ENCODE measurements at places on chromosomes 6 and 20.
A peak's percentile ranks its signal among the peaks of the same experiment; 100 is the strongest.

DNA sequence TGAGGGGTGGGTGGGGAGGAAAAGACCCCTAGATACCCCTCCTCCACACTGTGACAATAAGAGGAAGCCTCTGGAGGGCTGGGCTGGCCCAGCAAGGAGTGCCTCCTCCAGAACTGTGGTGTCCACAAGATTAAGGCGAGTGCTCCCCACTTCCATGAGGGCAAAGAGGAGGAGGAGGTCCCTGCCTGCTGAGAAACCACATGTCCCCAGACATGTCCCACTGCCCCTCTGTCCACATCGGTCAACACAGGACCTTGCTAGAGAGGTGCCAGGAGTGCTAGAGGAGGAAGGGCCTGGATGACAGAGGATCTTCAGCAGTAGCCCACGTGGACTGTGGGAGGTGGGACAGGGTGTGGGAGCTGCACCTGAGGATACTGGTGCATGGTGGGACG lies 3.1 kb downstream of the RAET1G start:
- no peak for DNase-seq

DNA sequence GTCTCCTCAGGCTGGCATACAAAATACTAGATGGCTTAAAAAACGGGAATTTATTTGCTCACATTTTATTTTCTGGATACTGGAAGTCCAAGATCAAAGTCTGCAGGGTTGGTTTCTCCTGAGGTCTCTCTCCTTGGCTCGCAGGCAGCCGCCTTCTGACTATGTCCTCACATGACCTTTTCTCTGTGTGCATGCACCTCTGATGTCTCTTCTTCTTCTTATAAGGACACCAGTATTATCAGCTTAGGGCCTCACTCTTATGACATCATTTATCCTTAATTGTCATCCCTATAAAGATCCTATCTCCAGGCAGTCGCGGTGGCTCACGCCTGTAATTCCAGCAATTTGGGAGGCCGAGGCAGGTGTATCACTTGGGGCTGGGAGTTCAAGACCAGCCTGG lies 9.3 kb upstream of the TRIM27 start:
- DNase-seq, result no peak

DNA sequence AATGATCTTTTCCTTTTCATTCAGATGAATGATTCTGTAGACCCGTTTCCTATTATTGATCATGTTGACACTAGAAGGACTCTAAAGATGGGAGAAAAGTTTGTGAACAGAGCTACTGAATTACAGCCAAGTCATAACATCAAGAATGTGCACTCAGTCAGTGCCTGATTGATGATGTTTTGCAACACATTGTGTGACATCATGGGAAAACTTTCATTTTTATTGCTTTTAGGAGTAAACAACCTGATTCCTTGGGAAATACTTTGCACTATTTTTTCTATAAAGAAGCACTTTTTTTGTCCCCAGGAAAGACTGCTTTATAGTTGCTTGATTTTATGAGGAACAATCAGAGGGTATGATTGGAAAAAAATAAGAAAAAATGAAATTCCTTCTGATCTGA lies 383.8 kb upstream of the JAG1 start:
- DNase-seq, result no peak

DNA sequence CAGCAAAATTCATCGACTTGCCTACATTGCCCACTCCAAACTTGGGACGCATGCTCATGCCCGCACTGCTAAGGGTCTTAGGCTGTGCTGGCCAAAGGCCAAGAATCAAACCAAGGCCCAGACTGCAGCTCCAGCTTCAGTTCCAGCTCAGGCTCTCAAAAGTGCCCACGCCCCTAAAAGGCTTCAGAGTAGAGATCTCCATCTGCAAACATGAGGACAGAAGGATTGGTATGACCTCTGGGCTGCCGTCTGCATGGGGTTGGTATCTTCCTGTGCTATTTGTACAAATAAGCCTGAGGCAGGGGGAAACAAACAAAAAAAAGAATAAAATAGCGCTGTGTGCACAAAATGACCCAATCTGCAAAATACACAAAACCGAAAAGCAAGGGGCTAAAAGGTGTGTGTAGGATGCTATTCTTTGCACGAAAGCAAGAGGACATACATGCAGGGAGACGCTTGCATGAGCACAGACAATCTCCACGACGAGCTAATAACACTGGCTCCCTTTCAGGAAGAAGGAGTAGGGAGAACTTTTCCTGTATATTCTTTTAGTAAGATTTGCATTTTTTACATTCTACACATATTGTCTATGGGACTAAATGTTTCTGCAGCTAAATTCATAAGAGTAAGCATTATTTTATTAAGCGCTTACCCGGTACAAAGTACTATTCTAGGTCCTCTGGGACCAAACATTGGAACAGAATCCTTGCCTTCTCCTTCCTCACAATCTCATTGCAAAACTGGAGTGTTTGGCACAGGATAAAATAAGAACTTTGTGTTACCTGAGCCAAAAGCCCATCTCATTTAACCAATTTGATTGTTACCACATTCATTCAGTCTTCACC lies 33.1 kb downstream of the ATP9A start:
- DNase-seq, result no peak

- no peak for DNase-seq
Observed at GRCh38 chr20:5309971-5310370, 6.8 kb downstream of the PROKR2 start.

DNA sequence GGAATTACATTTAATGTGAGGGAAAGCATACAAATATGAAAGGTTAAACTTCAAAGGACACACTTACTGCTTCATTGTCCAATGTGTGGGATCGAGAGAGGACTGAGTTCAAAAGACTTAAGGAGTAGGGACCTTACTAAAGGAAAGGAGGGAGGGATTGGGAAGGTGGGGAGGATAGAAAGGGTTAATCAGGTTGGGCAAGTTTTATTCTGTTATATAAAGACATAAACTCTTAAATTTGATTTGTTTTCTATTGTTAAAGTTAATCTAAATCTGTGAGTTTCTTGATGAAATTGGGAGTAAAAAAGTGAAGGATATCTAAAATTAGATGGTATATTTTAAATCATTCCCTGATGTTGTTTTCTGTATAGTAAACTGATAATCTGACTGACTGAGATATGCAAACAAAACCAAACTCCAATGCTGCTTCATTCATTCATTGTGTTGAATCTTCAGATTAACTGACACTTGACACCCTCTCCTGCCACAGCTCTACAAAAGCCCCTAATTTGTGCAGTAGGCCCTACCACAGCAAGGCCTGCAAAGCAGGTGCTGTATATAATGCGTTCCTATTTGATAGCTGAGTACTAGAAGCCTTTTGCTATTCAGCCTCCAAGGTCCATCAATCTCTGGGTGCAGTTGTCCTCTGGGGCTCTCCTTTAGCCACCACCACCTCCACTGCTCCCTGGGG lies 1.3 kb upstream of the UBE2J1 start:
- DNase-seq, result no peak

GRCh38 chr6:120826253-120826652 lies 508.0 kb downstream of the TBC1D32 start:
- peak; percentile 13 for DNase-seq

- DNase-seq, result no peak
Observed at GRCh38 chr6:44037847-44038542, 89.3 kb downstream of the MRPL14 start.

DNA sequence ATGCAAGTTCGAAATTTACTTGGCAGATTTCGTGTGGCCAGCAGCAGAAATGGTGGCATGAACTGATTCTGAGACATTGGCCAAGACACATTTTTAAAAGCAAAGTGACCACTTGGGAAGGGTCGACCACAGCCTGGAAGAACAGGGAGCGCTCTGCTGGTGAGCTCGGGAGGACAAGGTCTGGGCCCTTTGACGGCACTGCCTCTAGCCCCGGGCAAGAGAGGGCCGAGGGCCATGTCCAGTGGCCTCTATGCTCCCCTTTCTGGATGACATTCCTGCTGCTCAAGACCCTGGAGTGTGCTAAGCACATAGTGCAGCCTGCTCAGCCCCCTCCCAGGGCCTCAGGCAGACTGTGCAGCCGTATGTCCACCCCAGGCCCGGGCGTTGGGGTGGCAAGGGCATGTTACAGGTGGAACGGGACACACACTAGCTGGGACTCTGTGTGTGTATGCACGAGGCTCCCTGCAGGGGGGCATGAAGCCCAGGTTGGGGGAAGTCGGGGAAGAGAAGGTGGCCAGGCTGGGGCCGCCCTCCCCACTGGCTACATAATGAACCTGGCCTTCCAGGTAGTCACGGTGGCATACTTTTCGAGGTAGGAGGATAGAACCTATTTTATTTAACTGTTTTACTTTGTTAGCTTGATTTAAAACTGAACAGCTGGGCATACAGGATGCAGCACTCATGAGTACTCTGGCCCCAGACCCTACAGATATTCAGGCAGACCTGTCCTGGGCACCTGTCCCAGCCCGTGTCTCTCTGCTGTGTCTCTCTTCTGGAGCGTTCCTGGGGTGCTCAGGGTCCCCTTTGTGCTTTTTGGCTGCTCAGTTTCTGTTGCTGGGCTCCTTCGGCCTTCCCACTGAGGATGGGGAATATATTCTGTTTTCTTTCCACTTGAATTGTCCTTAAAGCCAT lies 6.4 kb downstream of the SYNJ2 start:
- DNase-seq, result peak; percentile 73

DNA sequence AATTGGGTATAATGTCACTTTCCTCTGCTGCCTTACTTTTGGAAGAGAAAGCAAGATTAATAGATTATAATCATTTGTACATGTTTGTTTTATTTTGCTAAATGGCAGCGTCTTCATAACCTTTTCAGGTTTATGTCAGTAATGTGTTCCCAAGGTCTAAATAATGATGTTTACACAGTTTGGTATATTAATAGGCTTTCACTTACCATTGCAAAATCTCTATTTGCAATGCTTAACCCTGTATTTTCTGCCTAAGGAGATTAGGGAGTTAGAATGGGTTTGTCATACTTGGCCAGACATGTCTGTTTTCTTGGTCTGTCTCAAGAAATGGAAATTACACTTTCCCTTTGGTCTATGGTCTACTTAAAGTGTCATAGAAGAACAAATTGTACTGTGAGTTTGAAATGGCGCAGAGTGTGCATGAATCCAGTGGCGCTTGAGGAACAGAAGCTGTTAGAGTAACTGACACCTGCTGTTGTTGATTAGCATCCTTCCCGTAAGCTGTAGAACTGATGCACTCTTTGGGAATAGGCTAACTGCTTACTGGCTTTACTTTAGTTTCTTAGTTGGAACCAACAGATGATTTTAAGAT lies 261.1 kb downstream of the SAMD5 start:
- DNase-seq, result no peak

- no peak for DNase-seq
Observed at GRCh38 chr20:10360878-10361277, 73.1 kb downstream of the MKKS start.

- DNase-seq, result no peak
Observed at GRCh38 chr20:44219170-44219730, 8.7 kb upstream of the OSER1 start.

- DNase-seq, result no peak
Observed at GRCh38 chr6:137373296-137373695, 120.9 kb downstream of the OLIG3 start.

Measured in ELF-1 (cell line).